ENCODE measurements at places on chromosomes 1 and 21. TPM values are rescaled to one million over a fixed set of nuclear protein-coding genes. Genes with fewer than 3 reads are reported as not detected.

The TIAM1 gene
- total RNA-seq: 9.7 TPM

The ADCY10 gene
- 0.37 TPM for total RNA-seq

- peaks cover 8% of the 10 kb centered on the region for H3K4me1 ChIP-seq
- no peak overlapping the region for H3K27ac ChIP-seq
- H3K4me3 ChIP-seq: no peak overlapping the region
- no peak for DNase-seq
These were observed 35.6 kb downstream of the PTPN14 start for GRCh38 chr1:214515544-214516433.

- H3K27me3 ChIP-seq: no peaks in the 10 kb centered on the region
- no peaks in the 10 kb centered on the region for H3K36me3 ChIP-seq
- H3K27ac ChIP-seq: peak overlapping the region; percentile 94
- H3K4me1 ChIP-seq: peaks cover 54% of the 10 kb centered on the region
These were observed 5.1 kb downstream of the FHL3 start for GRCh38 chr1:38000233-38000528.

DNA sequence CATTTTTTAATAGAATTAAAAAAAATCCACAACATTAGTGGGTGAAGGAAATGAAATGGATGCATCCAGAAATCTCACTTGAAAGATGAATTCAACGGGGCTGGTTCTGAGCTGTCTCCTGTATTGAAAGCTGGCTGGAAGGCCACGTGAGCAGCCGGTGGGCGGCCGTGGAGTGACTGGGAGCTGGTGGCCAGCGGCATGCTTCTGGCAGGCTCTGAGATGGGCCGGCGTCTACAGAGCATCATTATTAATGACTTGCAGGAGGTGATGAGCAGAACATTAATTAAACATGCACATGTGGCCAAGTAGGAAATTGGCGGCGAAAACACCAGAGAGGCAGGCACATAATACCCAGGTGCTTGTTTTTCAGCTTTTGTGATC is 115.6 kb upstream of the LMO4 start:
- no peak overlapping the region for H3K27ac ChIP-seq

DNA sequence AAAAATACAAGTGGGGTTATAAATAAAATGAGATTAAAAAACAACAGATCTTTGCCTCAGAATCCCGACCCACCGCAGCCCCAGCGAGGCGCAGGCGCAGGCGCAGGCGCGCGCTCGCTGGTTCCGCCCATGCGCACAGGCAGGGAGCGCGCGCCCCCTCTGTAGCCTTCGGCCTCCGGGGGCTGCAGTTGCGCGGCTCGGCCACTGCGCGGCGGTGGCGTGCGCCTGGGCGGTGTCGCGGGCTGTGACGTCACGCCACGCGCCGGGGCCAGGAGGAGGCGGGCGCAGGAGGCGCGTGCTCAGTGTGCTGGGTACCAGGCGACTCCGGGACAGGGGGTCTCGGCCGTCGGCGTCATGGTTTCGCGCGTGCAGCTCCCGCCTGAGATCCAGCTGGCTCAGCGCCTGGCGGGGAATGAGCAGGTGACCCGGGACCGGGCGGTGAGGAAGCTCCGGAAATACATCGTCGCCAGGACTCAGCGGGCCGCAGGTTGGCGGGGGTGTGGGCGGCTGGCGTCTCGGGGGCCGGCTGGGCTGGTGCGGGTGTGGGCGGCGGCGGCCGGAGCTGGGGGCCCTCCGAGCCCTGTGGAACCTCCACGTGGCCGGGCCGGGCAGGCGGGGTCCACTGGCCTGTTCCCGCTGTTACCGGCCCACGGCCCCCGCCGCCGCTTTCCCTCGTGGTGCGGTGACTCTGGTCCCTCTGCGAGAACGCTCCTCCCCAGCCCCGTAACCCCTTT is at the start of gene RRP1:
Gene RRP1 (plus strand): TSS at position 302 of the 734 bp plus-strand sequence. CDS start 53 bp downstream, at position 355.
- H3K27ac ChIP-seq: peak within 1 kb of the TSS; percentile 86
- H3K4me1 ChIP-seq: peaks cover 6% of the 10 kb centered on the region
- no peaks in the 10 kb centered on the region for H3K27me3 ChIP-seq
- no peaks in the 10 kb centered on the region for H3K36me3 ChIP-seq
- peak; percentile 98 for DNase-seq
- peak within 1 kb of the TSS; percentile 85 for H3K4me3 ChIP-seq

DNA sequence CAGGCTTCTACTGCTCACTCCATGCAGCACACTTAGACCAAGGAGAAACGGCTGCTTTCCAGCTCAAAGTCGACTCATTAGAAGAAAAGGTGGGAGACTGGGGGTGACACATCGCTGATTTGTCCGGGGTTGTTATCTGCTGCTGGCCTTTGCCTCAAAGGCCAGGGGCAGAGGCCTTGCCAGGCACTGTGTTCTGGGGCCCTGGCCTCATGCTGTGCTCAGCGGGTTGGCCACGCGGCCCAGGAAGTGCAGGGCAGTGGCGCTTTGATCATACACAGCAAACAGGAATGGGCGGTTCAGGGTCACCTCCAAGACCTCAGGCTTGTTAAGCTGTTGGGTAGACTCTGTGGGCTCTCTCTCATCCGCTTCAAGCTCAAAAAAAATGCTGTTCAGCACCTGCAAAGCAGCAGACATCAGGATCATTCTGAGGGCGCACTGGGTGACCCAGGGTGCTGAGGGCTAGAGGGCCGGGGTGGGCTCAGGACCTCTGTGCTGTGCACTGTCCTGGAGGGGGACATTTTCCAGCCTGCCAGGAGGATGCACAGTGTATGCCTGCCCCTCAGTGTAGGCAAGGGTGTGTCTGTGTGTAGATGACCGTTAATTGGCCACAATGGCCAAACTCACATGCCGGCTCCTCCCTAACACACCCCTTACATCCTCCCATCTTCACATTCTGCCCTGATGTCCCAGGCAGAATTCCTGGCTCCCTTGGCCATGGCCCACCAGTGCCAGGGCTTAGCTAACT is 10.8 kb downstream of the AGT start:
- H3K36me3 ChIP-seq: no peaks in the 10 kb centered on the region
- H3K4me1 ChIP-seq: no peaks in the 10 kb centered on the region
- no peak for DNase-seq
- H3K4me3 ChIP-seq: no peak overlapping the region

The ZMYND12 gene
- total RNA-seq: 2.4 TPM

DNA sequence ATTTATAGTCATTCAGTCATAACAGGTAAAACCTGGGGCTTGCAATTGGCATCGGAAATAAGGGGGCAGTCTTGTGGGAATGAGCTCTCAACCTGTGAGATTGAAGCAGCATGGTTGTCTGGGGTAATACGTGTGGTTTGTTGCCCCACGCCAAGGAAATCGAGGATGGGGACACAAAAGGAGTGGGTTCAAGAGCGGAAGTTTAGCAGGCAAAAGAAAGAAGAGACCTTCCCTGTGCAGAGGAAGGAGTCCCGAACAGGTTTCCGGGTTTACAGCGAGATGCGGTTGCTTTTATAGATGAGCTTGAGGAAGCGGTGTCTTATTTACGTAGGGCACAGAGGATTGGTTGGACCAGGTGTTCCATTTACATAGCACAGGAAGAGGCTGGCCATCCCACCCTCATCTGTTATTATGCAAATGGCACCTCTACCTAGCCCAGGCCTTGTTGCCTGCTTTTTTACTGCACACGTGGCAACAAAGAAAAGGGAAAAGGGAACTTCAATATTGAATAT is 37.3 kb downstream of the IFNAR1 start:
- H3K4me3 ChIP-seq: no peak overlapping the region
- no peak for DNase-seq
- peak overlapping the region; percentile 54 for H3K27ac ChIP-seq
- H3K27me3 ChIP-seq: no peaks in the 10 kb centered on the region
- no peaks in the 10 kb centered on the region for H3K4me1 ChIP-seq
- H3K36me3 ChIP-seq: no peaks in the 10 kb centered on the region

DNA sequence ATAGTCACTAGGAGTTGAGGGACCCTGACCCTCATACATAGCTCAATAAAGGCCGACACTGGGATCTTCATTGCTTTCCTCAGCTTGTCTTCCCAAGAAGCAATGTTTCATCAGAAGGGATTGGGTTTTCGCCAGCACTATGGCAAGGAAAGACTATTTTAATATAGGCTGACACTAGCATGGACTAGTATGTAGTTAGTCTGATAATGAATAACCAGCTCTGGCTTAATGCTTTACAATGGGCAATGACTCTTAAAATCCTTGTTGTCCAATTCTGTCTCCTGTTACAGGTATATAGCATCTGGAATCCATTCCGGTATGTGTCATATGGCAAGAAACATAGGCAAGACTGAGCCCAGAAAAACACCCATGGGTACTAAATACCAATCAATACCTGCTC is 15.3 kb upstream of the SYT2 start:
- no peaks in the 10 kb centered on the region for H3K4me1 ChIP-seq
- no peak overlapping the region for H3K27ac ChIP-seq
- DNase-seq: no peak
- no peaks in the 10 kb centered on the region for H3K27me3 ChIP-seq
- no peaks in the 10 kb centered on the region for H3K36me3 ChIP-seq

- no peak for DNase-seq
- H3K27me3 ChIP-seq: no peaks in the 10 kb centered on the region
- no peak overlapping the region for H3K27ac ChIP-seq
- H3K4me1 ChIP-seq: no peaks in the 10 kb centered on the region
- no peaks in the 10 kb centered on the region for H3K36me3 ChIP-seq
- H3K4me3 ChIP-seq: no peak overlapping the region
These were observed 163.2 kb downstream of the ZBTB18 start for GRCh38 chr1:244214009-244214967.

- H3K27ac ChIP-seq: no peak overlapping the region
- H3K27me3 ChIP-seq: no peaks in the 10 kb centered on the region
- H3K4me1 ChIP-seq: no peaks in the 10 kb centered on the region
- no peak overlapping the region for H3K4me3 ChIP-seq
- no peaks in the 10 kb centered on the region for H3K36me3 ChIP-seq
These were observed 95.6 kb upstream of the BCAR3 start for GRCh38 chr1:93777255-93777654.

DNA sequence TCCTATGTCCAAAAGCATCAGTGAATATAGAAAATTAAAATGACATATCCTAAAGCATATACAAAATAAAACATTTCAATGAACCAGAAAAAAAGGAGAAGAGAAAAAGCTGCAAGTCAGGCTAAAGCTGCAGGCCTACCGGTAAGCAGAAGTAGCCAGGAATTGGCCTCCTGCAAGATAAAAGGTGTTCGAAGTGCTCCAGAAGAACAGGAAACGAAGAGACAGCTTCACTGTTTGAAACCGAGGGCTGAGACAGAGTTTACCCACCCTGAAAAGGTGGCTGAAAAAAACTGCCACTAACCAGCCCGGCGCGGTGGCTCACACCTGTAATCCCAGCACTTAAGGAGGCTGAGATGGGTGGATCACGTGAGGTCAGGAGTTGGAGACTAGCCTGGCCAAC is 37.4 kb downstream of the NSL1 start:
- peak overlapping the region; percentile 72 for H3K27ac ChIP-seq
- H3K36me3 ChIP-seq: no peaks in the 10 kb centered on the region
